Posterior vena cava (tissue), 2 donors: ENCODE measurements at places on chromosomes 4 and X.

GRCh38 chr4:159150821-159151390 is 48.0 kb downstream of the RAPGEF2 start:
- DNase-seq: no peak

DNA sequence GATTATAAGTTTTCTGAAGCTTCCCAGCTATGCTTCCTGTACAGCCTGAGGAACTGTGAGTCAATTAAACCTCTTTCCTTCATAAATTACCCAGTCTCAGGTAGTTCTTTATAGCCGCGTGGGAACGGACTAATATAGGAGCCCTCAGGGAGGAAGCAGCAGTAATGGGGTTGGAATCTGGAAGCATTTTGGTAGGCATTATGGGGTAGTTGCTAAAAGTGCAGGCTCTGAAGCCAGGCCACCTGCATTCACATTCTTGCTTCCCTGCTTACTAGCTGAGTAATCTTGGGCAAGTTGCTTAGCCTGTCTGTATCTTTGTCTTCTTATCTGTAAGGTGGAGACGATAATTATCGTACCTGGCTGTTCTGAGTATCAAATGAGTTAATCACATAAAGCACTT is 137.9 kb upstream of the NHS start:
- no peak for DNase-seq

- DNase-seq: no peak
Measured at GRCh38 chrX:133403984-133404383, 11.3 kb downstream of the GPC4 start.

DNA sequence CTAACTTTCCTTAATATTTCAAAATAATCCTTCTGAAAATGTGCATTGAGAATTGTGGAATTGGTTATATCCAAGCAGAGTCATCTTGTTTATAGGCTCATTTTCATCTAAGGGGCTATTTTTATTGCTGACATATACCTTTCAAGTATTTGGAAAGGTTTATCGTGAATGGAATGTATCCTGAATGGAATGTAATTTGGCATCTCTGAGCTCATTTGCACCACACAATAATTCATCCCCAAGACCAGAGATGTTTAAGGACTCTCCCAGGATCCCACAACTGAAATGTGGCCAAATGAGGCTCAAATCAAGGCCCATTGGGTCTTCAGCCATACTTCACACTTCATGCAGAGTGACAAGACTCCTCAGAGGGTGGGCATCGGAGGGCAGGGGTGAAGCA is 7.5 kb upstream of the SETD7 start:
- no peak for DNase-seq

DNA sequence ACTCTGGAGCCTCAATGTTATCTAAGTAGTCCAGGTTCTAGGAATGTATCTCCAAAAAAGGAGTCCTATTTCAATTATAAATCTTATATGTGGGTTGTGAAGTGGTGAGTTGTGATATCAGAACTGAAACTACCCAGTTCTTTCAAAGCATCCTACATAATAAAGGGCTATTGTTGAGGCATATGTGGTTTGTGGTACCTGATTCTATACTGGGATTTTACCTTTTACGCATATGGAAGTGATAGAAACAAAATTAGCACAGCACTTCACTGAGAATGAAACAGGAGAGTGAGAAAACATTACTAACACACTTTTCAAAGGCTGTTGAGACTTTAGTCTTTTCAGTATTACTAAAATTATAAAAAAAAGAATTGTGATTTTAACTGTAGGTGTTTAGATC is 417.7 kb upstream of the GALNT7 start:
- DNase-seq: no peak

DNA sequence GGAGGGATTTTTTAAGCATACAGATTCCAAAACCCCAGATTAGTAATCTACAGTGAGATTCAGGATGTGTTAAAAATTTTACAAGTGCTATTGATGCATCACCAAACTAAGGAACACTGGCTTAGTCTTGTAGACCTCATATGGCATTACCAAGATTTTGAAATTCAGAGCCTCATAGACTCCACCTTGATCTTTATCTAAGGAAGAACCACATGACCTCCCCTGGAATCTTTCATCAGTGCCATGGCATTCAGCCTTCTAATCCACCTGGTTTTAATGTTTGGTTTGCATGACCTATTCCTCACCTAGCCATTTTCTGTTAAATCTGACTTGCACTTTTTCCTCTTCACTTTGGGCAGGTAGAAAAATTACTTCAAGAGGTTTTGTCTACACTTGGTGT is 171.6 kb downstream of the NKX6-1 start:
- no peak for DNase-seq

GRCh38 chr4:129113434-129113833 is 17.5 kb downstream of the C4orf33 start:
- no peak for DNase-seq

GRCh38 chr4:138749303-138749702 is 266.3 kb upstream of the NOCT start:
- no peak for DNase-seq

DNA sequence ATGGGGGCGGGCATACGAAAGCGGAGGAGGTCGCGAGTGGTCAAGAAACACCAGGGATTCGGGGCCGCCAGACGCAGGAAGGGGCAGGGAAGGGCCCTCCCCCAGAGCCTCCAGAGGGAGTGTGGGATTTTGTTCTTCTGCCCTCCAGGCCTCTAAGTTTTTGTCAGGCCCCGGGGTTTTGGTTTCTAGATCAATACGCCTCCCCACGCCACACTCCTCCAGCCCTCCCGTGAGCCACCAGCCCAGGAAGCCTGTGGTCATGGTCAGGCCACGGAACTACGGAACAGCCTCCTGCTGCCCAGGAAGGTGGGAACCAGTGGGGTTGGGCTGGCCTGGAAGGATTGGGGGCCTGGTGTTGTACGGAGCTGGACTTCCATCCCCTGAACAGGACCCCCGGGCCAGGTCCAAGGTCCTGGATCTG is 38.4 kb downstream of the CPLX1 start:
- peak; percentile 76 for DNase-seq

GRCh38 chr4:118803253-118803652 is 32.7 kb downstream of the SEC24D start:
- DNase-seq: no peak

DNA sequence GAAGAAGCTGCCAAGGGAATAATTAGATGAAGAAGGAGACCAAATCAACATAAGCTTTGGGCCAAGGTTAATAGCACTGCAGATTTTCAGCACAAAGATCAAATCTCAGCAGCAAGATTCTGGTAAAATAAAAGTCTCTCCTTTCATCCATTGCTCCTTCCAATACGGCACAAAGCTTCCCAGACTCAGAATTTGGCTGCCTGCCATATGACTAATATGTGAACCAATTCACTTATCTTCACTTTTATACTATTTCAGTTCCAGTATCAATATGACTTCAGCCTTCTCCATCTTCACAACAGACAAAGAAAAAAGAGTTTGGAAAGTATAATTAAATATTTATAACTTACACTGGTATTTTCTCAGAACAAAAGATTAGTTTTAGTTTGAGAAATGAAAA is 978.3 kb upstream of the GRID2 start:
- DNase-seq: no peak

DNA sequence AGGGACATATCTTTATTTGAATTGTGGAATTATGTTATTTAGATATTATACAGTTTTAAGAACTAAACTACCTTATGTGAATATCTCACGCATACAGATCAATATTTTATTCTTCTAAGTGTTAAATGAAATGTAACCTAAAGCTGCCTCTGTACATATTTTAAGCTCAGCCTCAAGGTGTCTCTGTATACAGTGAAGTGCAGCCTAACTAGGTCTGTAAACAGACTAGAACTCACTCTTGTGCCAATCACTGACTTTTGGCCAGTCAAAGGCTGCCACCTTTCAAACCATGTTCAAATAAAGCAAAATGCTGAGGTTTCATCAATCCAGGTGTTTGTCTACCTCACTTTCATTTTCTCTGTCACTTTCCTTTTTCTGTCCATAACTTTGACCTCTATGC is 1074.5 kb upstream of the PRKX start:
- DNase-seq: no peak

GRCh38 chr4:151930372-151930771 is 169.6 kb upstream of the GATB start:
- no peak for DNase-seq

- no peak for DNase-seq
Measured at GRCh38 chr4:186743261-186743660, 19.6 kb upstream of the FAT1 start.

DNA sequence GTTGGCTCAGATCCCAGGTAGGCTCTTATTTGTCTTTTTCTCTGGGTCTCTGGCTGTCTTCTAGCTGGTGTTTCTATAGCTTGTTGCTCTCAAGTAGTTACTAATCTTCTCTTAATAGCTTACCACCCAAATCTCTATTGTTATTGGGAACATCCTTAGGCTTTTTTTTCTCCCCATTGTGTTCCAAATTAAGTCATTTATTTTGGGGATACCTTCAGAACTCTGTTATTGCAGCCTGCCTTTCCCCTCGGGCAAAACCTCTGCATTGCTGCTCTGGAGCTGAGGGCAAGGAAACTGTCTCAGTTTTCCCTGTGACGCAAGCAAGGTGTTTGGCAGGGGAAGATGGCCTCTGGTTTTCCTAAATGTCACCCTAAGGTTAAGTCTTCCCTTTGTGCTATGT is 338.1 kb upstream of the ZCCHC13 start:
- DNase-seq: no peak

DNA sequence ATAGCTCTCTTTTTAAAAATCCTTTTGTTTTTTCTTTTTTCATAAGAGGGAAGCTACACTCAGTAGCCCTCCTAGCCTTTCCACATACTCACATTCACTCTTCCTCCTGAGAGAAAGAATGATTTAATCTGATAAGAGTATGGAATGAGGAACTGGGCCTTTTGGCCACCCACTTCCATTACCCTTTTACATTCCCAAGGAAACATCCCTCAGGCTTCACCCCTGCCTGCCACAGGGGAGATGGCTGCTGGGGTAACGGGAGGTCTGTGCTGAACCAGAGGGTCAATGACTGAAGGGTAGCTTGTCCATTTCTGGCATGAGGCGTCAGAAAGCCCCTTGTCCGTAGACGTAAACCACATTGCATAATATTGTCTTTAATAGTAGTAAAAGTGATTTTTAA is 67.2 kb upstream of the CCSER1 start:
- no peak for DNase-seq

- DNase-seq: no peak
Measured at GRCh38 chr4:89781321-89781720, 55.6 kb downstream of the SNCA start.

DNA sequence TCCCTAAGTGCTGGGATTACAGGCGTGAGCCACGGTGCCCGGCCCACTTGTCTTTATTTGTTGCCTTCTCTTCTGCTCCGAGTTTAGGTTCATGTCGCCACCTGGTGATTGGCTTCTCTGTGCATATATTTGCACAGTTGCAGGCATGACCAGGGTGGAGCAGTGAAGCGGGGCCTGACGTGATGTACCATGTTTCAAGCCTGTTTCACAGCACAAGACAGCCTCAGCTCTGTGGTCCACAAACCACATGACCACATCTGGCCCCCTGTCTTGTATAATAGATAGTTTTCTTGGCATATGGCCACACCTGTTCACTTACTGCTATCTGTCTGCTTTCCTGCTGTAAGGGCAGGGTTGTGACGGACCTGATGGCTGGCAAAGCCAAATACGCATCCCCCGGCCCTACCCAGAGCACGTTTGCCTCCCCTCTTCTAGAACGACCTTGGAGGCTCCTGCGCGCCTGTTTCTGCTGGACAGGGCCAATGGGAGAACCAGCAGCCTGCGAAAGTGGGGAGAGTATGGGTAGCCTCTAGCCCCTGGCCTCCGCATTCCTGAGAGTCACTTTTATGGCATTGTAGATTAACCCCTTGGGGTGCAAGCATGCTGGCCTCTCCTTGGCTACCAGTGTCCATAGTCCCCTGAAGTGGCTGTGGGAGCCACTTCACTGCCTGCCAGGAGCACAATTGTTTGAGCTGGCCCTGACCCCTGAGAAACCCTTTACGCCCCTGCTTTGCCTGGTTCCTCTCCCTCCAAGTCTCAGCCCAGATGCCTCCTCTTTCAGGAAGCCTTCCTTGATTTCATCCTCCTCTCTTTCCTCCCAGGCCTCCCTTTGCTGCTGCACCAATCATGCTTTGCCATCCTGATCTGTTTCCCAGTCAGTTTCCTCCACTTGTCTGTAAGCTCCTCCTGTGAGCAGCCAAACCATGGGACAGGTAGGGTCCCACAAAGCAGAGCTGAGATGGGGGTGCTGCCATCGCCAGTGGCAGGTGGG is 6.0 kb upstream of the SH3TC1 start:
- DNase-seq: no peak
